D721Med (cell line): ENCODE measurements at places on chromosomes 6 and 20.

DNA sequence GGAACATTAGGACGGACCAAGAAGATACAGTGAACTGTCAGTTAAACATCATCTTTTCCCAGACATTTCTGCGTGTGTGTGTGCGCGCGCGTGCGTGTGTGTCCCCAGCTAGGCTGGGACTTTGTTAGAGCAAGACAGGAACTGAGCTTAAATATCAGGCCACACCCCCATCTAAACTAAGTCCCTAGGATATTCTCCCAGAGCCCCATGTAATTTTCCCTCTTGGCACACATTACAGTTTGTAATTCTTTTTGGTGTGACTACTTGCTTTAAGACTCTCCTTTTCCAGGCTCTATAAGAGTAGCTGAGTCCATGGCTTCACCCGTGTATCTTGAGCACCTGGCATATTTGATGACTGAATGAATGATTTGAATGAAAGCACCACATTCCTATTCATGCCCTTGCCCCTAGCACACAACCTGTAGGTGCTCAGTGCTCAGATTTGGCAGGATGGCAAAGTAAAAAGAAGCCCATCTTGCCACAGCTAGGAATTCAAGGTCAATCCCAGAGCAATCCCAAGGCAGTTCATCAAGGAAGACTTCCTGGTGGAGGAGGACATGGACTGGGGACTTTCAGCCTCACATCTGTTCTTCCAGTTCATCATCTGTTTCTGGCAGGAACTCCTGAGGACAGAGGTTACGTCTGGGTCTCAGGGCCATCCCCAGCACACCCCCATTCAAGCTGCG is 69.2 kb downstream of the MRPL14 start:
- DNase-seq = no peak

GRCh38 chr20:33251496-33251895 is 15.7 kb downstream of the BPIFA1 start:
- no peak for DNase-seq

GRCh38 chr6:119856136-119856535 is 506.6 kb upstream of the MAN1A1 start:
- DNase-seq = no peak

- DNase-seq = peak; percentile 27
Measured at GRCh38 chr6:7727946-7728854, 2.3 kb downstream of the BMP6 start.

DNA sequence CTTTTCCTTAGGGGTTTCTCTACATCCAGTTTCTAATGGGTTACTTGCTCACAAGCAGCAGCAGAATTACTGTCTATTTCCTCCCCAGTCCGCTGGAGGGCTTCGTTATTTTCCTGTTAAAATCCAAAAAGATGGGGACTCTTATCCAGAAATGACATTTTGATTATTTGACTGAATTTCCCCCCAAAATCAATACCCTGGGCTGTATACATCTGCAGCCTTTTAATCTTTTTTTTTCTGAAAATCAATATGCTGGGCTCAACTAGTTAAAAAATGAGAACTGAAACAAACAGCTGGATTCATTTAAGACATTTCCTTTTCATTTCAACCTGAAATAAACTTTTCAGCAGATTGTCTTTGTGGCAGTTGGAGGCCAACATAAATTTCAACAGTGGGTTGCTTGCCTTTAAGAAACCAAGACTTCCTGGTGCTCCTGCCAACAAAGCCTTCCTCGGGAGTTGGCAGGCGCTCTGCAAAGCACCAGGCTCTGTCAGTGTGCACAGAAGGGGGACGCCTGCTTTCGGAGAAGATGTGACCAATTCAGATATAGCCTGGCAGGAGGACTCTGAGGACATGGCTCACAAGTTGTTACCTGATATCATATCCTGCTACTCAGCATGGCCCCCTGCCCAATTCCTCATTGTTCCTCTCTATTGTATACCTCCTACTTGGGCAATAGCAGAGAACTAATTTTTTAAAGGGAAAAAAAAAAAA is 204.7 kb upstream of the ARG1 start:
- no peak for DNase-seq

DNA sequence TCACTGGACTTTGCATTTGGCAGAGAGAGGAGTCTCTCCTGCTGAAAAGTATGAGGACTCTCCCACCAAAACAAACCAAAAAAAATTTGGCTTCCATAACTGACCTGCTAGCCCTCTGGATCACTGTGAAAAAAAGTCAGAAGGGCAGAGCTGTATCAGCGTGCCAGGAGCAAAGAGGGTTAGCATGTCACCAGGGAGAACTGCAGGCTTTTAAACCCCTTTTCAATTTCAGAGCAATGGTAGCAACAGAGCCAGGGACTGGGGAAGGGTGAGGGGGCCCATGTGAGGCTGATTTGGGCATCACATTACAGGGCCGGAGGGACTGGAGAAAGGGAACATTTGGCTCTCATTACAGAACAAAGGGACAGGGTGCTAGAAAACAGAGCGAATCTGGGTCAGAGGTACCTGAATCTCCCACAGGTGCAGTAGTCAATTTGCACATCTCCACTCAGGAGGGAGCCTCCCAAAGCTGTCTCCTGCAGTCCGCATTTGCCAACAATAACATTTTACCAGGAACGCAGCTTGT is 185.7 kb upstream of the EYA4 start:
- DNase-seq = no peak

DNA sequence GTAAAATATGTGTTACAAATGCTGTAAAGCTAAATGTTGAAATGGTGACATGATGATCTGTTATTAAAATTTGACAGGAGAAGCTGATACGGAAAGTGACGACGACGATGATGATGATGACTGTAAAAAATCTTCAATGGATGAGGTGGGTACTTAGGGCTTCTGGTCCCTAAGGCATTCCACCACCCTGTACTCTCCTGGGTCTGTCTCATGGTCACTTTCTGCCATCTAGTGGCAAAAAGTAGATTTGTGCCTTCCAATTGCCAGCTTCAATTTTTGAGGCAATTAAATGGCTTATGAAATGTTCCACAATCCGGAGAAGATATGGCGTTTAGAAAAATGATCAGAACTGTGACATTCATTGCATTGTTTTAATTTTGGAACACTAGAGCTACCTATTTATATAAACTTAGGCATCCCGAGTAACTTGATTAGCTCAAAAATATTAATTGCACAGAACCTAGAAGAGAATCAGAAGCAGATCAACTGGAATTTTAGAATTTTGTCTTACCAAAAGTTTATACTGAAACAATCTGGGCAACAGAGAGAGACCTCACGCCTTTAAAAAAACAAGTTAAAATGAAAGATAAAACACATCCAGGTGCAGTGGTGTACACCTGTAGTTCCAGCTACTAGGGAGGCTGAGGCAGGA is 346.5 kb upstream of the PLCB4 start:
- DNase-seq = no peak

DNA sequence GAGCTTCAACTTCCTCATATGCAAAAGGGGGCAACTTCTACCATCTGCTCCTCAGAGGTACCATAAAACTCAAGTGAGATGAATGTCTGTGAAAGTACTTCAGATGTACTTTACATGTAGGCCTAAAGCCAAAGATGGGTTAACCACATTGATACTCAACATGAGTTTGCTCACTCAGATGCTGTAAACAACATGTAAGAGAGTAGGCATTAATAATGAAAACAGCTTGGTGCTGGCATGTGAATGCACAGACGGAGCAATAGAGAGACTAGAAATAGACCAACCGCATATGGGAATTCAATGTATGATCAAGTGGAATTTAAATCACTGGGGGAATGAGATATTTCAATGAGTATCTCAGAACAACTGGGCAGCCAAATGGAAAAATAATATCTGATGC is 143.8 kb upstream of the CDYL start:
- no peak for DNase-seq

- DNase-seq = no peak
Measured at GRCh38 chr6:109790131-109790530, 99.0 kb downstream of the FIG4 start.

DNA sequence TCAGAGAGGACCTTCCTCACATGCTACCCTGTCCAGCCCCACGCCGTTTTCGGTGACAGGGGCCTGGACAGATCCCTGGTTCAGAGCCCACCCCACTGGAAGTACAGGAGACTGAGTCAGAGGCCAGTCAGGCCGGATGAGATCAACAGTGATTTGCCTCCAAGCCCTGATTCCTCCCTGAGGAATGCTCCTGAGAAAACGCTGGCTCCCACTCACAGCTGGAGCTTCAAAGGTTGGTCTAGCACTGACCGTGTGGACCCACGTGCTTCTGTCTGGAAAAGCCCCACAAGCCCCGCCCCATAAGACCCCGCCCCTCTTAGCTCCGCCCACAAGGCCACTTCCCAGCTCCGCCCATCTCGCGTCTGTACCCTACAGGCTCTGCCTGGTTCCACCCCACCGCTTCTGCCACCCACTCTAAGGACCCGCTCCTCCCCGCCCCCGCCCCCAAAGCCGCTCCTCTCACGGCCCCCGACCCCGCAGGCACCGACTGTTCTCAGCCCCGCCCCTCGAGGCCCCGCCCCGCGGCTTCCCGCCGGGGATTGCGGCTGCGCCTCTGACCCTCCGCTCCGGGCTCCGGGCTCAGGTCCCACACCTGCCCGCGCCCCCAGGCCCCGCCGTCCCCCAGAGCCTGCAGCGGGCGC is 64.9 kb upstream of the BHLHE23 start:
- peak; percentile 83 for DNase-seq

- DNase-seq = no peak
Measured at GRCh38 chr6:67200626-67201403, 1434.3 kb upstream of the ADGRB3 start.

GRCh38 chr20:38179846-38180245 is 14.8 kb upstream of the TGM2 start:
- no peak for DNase-seq

GRCh38 chr6:168695701-168696100 is 254.7 kb downstream of the SMOC2 start:
- no peak for DNase-seq

DNA sequence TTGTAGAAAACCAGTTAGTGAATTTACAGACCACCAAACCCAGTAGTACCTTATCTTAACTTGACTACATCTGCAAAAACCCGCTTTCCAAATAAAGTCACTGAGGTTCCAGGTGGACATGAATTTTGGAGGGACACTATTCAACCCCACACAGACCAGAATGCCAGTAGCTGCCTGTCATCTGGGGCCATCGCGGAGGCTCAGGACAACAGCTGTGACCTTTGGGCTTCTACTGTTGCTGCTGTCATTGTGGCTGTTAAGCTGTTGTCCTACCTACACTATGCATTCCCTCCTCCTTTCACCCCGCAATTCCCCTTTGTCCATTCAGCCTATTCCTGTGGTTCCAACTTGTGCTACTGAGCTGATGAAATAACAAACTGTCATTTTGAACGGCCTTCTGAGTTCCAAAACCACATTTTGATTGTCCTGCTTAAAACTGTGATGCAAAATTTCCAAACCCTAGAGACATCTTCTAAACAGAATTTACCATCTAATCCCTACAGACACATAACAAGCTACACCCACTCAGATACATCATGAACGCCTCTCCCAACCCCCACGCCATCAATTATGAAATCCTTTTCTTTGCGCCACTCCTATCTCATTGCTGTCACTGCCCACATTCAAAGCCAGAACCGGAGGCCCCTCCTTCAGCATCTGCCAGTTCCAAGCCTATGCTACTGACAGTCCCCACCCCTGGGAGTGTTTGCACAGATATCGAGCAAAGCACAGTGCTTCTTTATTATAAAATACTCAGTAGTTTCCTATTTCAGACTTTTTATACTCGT is 125.0 kb downstream of the C6orf118 start:
- no peak for DNase-seq

DNA sequence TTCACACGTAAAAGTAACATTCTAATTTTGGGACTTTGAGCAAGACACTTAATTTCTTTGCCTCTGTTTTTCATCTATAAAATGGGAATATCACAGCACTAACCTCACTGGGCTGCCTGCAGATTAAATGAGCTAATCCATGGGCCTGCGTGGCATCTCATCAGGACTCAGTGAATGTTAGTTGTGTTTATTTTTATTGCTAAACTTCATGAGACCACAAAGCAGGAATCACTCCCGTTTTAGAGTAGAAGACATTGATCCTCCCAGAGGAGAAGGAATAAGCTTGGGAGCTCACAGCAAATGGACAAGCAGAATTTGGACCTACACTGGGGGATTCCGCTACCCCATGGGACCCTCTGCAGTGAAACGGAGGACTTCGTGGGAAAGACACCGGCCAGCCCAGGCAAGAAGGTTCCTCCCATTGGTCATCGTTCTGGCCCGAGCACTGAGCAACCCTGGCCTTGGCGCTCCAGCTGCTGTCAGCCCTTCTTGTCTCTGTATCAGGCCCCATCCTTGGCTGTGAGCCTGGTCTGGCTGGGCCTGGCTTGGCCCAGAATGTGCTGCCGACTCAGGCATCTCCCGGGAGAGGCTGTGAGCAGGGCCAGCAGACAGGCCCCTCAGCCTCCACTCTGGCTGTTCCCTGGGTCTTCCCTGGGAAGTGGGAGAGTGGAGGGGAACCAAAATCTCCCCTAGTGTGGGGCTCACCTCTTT is 79.8 kb downstream of the NFATC2 start:
- no peak for DNase-seq

DNA sequence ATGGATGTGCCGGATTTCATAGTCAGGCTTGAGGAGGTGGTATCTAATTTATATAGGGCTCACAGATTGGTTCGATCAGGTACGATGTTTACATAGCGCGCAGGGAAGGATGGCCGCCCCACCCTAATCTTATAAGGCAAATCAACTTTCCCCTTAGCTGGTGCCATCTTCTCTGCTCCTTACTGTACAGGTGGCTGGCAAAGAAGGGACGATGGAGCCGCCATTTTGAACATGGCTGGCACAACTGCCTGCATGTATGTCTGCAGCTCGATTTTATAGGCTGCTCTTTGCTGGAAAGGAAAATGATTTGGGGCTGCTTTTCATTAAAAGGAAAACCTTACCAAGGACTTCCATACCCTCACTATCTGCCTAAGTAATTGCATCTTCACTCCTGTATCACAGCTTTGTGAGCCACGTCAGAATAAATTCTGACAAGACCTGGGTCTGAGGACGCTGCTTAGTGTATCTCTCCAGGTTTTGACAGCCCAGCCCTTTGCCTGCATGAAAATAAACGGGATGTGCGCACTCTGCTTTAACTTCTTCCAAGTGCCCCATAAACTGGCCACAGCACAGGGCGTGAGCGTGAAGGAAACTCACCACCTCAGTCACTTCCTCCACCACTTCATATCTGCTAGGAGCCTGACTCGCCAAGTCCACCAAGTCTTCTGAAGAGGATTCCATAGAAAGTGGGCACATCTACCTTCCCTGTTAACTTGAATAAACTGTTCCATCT is 109.4 kb upstream of the ARMC2 start:
- no peak for DNase-seq

- DNase-seq = no peak
Measured at GRCh38 chr6:51466427-51466826, 621.0 kb downstream of the PKHD1 start.

GRCh38 chr20:26276554-26277210 is 580.0 kb upstream of the ZNF337 start:
- no peak for DNase-seq

GRCh38 chr20:34834459-34834893 is 9.0 kb upstream of the NCOA6 start:
- DNase-seq = no peak

DNA sequence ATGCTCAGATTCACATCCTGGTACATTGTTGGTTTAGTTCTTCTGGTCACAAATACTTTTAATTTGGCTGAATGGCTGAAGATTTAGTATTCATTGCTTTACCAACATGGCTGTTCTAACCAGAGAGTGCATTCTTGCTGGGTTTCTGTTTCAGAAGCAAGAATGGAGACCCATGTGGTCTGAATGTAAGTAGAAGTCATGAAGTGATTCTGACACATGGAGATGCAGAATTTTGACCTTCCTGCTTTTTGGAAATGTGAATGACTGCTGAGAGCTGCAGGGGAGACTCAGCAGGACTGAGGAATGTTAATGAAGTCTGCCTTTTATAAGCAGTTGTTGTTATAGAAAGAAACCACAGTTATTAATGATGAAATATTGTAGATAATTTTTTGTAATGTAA is 576.1 kb upstream of the MARCKS start:
- no peak for DNase-seq

GRCh38 chr20:346640-347316 is at the start of gene NRSN2:
Gene NRSN2 (plus strand): TSS chr20:347111. CDS start chr20:349644, 2,533 bp downstream.
- peak; percentile 51 for DNase-seq
